ENCODE measurements at places on chromosomes 7 and 10.

GRCh38 chr10:91034494-91035159 lies 113.7 kb upstream of the ANKRD1 start:
- DNase-seq: no peak

- no peak for DNase-seq
Observed at GRCh38 chr10:89362929-89363328, 14.9 kb upstream of the IFIT1B start.

DNA sequence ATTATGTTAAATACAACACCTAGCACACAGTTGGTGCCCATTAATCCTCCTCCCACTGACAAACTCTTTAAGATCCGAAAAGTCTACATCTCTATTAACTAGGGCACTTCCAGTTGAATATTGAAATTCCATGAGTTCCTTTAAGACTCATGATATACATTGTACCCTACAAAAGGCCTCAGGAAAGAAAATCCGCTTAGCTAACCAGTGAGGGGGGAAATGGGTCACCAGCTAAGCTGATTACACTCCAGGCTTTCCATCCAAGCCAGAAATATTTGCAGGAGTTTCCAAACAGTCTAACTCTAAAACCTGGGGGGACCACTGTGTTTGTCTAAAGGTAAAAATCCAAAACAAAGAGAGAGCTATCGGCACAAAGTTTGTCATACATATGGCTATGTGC lies 1.3 kb upstream of the LRIT2 start:
- no peak for DNase-seq

DNA sequence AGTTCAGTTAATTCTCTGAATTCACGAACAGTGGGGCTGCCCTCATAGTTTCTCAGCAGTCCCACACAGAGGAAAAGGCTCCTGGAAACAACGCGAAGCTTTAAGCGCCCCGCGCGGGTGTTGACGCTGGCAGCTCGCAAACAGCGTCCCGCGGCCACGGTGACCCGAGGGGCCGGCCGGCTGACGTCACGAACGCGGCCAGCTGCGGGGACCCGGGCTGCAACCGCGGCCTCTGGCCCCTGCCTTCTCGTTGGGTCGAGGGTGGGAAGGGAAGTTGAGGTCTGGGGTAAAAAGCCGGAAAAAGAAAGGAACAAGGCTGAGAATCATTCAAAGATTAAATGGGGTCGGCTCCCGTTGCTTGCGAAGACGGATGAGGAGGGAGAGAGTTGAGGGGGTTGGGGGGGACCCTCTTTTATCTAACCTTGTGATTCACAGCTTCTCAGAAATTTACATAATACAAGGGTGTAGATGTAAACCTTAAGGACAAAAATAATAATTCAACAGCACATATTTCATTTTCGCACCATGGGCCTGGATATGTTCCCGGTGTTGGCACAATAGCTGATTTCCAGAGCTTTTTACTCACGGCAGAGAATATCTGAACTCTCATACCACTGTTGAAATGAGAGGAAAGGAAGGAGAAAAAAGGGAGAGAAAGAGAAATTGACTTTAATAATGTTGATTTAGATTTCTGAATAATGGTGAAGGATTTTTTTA lies 7.3 kb upstream of the FEZF1 start:
- DNase-seq: no peak

- DNase-seq: no peak
Observed at GRCh38 chr10:28367413-28367812, 64.5 kb upstream of the MPP7 start.
